ENCODE measurements at places on chromosomes 5 and 9.

- no peak for DNase-seq
Observed at GRCh38 chr5:151618907-151619306, 27.8 kb upstream of the FAT2 start.

DNA sequence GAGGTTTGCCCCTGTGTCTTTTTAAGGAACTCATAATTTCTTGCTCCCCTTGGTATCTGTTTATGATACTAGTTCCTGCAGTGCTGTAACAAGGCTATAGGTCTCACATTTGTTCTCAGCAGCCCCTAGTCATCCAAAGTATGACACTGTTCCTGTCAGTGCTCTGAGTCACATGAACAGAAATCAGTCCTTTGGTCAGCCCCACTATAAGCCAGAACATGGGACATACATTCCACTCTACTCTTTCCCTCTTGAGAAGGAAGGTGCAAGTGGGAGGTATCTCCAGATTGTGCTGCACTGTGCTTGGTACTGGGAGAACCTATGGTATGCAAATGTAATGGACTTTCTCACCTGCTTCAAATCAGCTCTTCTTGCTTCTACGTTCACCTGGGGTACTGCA lies 87.0 kb downstream of the IARS1 start:
- DNase-seq, result no peak

DNA sequence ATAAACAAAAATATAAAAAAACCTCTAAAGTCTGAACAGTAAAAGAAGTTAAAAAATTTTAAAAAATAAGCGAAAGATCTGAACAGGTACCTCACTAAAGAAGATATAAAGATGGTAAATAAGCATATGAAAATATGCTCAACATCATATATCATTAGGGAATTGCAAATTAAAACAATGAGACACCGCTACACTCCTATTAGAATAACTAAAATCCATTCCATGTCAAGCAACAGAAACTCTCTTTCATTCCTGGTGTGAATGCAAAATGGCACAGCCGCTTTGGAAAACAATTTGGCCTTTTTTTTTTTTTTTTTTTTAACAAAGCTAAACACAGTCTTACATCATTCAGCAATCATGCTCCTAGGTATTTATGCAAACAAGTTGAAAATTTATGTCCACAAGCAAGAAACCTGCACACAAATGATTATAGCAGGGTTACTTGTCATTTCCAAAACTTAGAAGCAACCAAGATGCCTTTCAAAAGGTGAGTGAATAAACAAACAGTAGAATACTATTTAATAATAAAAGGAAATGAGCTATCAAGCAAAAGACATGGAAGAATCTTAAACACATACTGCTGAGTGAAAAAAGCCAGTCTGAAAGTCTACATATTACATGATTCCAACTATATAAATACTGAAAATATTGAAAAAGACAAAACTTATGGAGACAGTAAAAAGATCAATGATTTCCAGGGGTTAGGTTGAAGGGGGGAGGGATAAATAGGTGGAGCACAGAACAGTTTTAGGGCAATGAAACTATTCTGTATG lies 22.1 kb downstream of the ANXA1 start:
- DNase-seq, result no peak

GRCh38 chr5:177477701-177478477 lies 4.5 kb upstream of the DBN1 start:
- no peak for DNase-seq

DNA sequence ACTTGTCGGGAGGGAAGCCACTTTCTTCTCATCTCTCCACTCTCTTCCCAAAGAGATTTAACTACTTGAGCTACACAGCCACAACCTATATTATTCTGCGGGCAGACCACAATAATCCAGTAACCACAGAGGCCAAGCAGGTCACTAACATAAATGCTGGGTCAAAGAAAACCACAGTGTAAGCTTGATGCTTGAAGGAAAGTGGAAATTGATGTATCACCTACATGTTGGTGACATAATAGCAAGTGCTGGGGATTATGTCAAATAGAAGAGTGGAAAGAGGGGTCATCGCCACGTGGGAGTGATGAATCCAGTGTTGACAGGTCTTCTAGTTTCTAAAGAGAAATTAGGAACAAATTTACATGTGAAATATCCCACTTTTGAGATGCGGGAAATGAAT lies 40.9 kb downstream of the RFK start:
- no peak for DNase-seq

DNA sequence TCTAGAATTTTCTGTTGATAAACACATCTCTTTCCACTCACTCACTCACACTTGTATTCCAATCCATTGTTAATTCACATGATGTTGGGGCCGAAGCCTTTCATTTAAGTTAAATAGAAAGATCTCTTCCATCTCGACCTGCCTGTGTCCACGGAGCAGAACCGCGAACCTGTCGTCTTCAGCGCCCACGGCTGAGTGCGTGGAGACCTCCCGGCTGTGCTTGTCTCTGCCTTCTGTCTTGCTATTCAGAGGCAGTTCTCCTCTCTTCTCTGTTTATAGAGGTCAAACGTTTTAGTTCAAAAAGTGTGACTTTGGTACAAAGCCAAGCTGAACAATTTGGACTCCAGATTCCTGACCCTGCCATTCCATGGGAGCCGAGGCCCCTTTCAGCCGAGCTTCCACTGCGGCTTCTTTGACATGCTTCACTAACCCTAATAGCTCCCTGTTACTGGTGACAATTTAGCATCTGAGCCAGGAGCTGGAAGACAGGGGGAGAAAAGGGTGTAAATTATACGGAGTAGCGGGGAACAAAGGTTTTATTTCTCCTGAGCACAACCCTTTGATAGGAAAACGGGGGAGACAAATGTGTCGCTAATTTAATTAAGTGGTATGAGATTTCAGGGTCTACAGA lies 314.4 kb upstream of the IRX4 start:
- DNase-seq, result no peak

GRCh38 chr5:140000332-140000731 lies 42.8 kb downstream of the NRG2 start:
- no peak for DNase-seq

DNA sequence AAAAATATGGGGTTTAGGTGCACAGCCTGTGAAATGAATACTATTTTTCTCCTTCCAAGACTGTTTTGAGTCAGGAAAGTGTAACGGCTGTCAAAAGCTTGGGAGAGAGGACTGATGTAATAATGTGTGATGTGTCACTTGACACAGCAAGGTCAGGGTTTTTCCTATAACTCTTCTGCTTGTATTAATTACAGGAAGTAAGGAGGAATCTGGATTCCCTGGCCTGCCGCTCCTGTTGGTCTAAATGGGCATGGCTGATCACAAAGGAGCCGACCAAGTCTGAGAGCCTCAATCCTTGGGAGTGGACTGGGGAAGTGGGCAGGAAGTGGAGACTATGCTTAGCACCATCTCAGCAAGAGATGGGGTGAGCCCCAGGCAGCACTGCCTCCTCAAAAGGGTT lies 16.7 kb upstream of the SLC28A3 start:
- DNase-seq, result no peak

DNA sequence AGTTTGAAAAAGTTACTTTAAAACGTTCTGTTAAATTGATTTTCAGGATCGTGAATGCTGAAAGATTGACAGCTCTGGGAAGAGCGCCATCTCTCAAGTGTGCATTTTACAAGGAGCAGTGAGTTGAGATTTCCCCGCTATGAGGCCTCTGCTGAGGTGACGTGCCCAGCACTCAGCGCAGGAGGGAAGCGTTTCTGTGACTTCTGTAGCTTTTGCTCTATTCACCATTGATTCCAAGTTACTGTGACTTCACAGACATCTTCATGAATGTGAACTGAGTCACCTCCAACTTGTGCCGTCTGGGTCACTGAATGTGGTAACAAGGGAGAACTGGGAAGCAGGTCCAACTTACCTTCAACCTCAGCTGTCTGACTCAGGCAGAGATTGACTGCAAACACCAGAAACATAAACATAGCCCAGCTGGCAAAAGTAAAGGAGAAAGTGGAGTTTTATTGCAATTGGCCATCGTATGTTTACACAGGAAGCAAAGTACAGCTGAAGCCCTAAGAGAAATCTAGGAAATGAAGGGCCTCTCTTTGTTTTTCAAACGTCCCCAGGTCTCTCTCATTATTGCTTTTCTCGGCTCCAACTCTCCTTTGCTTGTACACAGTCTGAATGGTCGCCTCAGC lies 428.8 kb upstream of the CLINT1 start:
- no peak for DNase-seq

GRCh38 chr9:89374176-89374575 lies 55.9 kb downstream of the SECISBP2 start:
- no peak for DNase-seq

GRCh38 chr5:140246378-140247122 lies 56.4 kb downstream of the PFDN1 start:
- no peak for DNase-seq

GRCh38 chr9:129141066-129142041 lies 30.1 kb downstream of the PTPA start:
- DNase-seq, result no peak

GRCh38 chr5:54093081-54093492 lies 217.3 kb downstream of the ARL15 start:
- DNase-seq, result no peak

DNA sequence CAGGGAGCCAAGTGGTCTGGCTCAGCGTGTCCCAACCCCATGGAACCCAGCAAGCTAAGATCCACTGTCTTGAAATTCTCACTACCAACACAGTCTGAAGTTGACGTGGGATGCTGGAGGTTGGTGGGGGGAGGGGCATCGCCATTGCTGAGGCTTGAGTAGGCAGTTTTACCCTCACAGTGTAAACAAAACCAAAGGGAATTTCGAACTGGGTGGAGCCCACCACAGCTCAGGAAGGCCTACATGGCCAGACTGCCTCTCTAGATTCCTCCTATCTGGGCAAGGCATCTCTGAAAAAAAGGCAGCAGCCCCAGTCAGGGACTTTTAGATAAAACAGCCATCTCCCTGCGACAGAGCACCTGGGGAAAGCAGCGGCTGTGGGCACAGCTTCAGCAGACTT lies 17.1 kb upstream of the FBXL17 start:
- no peak for DNase-seq

- no peak for DNase-seq
Observed at GRCh38 chr5:121218086-121218485, 633.6 kb upstream of the FTMT start.

All from effector CD4-positive, alpha-beta T cell (primary cell).